Pons (tissue), 1 donor: ENCODE measurements at places on chromosomes 5 and 9.

GRCh38 chr5:42970636-42971559 lies 69.2 kb downstream of the ANXA2R start:
- no peak for DNase-seq

DNA sequence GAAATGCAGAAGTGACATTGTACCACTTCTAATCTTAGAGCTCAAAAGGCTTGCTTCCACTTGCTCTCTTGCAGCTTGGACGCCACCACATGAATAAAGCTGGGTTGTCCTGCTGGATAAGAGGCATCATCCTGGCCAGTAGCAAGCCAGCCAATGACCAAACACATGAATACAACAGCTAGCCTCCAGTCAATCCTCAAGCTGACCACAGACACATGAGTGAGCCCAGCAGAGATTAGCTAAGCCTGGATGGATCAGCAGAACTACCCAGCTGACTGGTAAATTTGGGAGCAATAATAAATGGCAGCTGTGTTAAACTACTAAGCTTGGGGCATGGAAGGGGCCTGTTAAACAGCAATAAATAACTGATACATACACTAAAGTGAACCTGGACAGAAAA lies 121.1 kb upstream of the SLC12A2 start:
- no peak for DNase-seq

DNA sequence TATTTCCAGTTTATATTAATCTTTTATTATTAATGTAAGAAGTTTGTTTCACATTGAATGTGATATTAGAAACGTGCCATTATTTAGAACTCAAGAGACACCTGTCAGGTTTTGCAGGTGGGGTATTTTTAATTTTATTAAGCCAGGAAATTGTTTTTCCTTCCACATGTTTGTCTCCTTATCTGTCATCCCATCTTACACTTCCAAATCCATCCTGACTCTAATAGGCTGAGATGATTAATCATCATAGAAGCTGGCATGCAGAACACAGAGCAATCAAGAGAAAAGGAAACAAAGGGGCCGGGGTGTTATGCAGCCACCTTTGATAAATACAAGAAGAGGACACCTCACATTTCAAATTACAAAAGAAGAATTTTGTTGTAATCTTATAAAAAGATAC lies 506.5 kb downstream of the ISL1 start:
- no peak for DNase-seq

DNA sequence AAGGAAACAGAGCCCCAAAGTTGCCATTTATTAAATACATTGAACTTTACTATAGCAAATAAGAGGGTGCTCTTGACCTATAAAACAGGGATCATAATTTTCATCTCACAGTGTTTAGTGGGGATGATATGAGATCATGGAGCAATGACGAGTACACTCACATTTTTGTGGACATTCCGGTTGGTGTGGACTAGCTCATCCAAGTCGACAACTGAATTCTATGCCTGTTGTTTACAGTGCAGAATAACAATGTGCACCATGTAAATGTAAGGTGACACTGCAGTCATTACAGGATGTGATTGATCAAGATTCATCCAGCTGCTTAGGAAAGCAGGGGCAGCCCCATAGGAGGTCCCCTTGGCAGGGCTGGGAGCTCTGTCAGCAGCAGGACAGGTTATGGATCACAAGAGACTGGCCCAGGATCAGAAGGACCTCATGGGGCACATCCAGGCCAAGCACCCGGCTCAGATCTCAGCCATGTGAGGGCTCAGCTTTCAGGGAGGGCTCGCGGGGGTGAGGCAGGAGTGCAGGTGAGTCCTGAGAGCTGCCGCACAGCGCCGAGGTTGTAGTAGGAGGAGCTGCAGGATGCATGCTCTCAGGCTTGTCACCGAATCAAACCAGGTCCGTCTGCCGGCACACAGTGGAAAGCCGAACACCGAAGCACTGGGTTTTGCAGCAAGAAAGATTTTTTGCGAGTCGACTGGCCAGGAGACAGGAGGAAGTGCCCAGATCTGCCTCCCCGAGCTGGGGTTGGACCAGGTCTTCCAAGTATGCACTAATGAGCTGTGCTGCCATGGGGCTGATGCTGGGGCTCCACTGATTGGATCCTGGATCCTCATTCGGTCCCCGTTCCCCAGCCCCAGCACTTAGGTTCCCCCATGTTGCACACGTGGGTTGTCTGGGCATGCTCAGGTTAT lies 28.2 kb downstream of the MRPL36 start:
- no peak for DNase-seq

GRCh38 chr5:179148703-179149170 lies 88.6 kb downstream of the ZNF354C start:
- DNase-seq: no peak

- DNase-seq: no peak
Measured at GRCh38 chr9:106964329-106964728, 101.4 kb downstream of the ZNF462 start.
